ENCODE measurements at places on chromosomes 13 and 19.

DNA sequence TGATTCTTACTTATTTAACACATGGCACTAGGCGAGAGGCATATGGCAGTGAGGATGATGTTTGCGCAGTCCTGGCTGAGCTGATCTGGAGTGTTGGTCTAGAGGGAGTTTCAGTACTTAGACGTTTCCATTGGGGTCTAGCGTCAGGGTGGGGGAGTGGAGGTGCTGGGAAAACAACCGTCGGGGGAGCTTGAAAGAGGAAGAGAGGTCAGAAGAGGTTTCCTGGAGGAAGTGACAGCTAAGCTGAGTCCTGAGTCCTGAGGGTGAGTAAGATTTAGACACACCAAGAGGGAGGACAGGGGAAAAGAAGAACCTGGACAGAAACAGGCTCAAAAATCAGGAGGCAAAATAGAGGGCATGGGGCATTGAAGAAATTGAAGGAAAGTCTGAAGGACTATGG, 81.4 kb downstream of the ALOX5AP start:
- no peak for DNase-seq

DNA sequence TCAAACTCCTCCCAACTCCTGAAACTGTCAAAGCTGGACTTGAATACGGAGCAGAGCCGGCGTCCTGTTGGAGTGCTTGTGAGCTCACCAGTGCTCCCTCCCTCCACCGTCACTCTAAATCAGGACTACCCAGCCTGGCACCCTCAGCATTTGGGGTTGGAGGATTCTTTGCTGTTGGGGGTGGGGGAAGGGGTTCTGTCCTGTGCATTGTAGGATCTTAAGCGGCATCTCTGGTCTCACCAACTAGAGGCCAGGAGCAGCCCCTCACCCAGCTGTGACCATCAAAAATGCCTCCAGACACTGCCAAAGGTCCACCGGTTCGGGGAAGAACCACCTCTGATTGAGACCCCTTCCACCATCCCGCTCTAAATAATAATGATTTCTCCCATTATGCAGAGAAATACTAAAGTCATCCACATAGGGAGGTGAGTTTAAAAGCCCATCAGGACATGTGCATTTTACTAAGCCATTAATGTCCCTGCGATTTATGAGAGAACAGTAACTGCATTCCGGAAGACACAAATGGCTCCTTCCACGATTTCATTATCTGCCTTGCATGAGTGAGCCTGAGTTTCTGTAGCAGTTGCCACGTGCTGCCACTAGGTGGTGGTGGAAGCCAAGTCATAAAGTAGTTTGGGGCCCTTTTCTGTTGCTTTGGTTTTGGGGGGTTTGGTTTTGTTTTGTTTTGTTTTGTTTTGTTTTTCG, 16.1 kb upstream of the USP29 start:
- DNase-seq = peak; percentile 67

- no peak for DNase-seq
Measured at GRCh38 chr13:94660695-94661326, 51.5 kb downstream of the SOX21 start.

- no peak for DNase-seq
Measured at GRCh38 chr19:14337510-14337909, 43.7 kb upstream of the ADGRE5 start.

GRCh38 chr13:66492479-66492878, 737.7 kb downstream of the PCDH9 start:
- DNase-seq = no peak

DNA sequence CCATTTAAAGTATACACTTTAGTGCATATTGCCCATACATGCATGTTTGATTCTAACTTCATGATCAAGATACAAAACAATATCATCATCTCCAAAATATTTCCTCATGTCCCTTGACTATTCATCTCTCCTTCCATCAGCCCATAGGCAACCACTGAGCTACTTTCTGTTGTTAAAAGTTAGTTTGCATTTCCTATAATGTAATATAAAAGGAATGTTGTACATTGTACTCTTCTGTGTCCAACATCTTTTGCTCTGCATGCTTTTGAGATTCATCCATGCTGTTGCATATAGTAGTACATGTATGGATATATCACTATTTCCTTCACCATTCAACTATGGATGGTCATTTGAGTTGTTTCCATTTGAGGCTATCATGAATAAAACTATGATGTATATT, 74.7 kb downstream of the ITGBL1 start:
- DNase-seq = no peak

DNA sequence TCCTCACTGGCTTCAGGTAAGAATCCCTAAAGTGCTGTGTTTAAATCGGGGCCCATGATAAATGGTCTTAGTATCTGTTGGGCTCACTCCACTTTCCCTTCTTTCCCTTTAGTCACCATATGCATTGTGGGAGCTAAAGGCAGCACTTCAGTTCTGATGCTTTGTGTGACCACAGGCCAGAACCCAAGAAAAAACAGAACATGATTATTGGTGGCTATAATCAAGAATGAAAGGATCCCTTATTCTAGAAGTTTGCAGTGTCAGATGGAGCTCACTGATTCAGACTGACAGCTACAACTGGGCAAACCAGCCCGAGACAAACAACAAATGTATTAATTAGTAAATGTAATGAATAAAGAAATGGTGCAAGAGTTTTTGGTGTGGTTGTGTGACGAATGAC, 57.3 kb upstream of the POMP start:
- no peak for DNase-seq

GRCh38 chr13:23060959-23061358, 119.8 kb upstream of the SGCG start:
- DNase-seq = no peak

DNA sequence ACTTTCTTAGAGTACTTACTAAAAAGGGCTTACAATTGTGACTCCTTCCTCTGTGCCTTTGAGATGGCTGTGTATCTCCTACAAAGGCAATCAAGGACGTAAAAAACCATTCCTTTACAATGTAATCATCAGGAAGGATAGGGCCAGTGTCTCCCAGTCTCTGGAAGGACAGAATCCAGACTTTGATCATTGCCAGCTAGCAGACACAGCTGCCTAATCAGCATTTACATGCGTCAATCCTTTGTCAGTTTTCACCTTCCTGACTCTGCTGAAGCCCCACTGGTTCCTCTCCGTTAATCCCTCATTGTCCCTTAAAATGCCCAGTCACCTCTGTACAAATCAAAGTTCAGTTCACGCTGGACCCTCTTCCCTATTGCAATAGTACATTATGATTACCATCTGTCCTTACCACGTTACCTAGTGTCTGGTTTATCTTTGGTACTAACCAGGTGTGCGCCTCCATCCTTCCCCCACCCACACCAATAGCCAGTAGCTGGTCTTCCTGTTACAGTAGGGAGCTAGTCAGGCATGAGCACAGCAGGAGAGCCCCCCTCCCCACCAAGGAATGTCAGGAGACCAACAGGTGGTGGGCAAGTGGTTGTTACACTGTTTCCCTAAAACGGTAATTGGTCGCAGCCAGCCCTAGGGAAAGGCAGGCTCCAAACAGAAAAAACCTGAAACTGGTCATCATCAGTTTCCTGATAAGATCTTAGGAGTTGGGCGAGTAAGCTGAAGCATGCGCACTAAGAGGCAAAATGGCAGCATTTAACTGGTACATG, 49.7 kb downstream of the TGDS start:
- no peak for DNase-seq

DNA sequence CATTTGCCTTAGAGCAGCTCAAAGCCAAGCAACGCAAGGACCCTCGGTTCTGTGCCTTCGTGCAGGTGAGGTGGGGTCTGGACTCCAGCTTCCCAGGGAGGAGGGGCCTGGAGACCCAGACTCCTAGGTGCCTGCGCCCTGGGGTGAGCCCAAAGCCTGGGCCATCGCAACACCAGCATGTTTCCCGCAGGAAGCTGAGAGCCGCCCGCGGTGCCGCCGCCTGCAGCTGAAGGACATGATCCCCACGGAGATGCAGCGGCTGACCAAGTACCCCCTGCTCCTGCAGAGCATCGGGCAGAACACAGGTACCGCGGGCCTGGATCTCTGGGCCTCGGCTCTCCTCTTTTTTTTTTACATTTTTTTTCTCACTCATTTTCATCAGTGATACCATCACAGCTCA, 19.6 kb downstream of the ARHGEF1 start:
- DNase-seq = no peak

DNA sequence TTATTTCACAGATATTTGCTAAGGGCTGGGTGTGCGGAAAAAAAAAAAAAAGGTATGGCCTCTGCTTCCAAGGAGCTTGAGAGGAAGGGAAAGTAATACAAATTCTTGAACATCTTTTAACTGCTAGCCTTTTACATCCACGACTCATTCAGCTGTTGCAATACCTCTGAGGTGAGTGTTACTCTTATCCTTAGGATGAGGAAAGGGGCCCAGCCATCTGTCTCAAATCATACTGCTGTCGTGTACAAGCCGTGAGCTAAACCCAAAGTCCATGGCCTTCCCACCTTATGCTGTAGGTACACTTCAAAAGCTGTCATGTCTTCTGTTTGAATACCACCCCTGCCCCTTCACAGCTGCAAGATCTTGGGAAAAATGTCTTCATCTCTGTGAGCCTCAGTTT, 146.8 kb downstream of the KCNRG start:
- DNase-seq = no peak

DNA sequence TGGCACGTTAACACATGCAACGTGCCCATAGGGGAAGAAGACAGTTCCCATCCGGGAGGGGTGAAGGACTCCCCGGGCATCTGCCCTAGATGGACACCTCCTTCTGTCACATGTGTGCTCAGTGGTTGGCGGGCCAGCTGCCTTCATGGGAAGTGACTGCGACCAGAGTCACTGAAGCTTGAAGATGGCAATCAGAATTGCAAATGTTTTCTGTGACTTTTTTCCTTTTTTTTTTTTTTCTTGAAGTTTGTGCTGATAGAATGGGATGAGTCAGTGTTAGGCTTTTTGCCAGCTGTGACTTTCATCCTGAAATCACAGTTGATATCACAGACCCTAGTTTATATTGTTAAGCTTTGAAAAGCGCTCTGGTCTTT, 109.2 kb upstream of the MCF2L start:
- no peak for DNase-seq

- no peak for DNase-seq
Measured at GRCh38 chr13:71714802-71715375, 152.1 kb downstream of the DACH1 start.

GRCh38 chr19:45739498-45740439, 6.5 kb downstream of the MEIOSIN start:
- DNase-seq = no peak

- no peak for DNase-seq
Measured at GRCh38 chr19:42091742-42092141, 15.8 kb downstream of the ZNF574 start.

GRCh38 chr19:44553478-44554171, 24.1 kb upstream of the CEACAM20 start:
- no peak for DNase-seq

DNA sequence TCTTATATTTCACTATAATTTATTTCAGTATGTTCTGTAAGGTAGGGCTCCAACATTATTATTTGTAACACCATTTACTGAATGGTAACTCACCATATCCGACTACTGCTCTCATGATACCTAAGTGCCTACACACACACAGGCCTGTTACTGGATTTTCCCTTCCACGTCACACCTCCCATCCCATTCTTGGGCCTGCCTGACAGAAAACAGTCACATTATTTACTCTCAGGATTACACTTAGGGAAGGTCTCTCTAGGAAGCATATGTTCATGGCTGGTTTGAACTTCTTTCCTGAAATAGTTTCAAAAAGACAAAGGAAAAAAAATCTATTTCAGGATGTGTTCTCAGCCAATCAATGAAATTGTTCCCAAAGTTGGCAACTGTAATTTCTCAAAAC, 102.3 kb upstream of the DOCK9 start:
- no peak for DNase-seq

DNA sequence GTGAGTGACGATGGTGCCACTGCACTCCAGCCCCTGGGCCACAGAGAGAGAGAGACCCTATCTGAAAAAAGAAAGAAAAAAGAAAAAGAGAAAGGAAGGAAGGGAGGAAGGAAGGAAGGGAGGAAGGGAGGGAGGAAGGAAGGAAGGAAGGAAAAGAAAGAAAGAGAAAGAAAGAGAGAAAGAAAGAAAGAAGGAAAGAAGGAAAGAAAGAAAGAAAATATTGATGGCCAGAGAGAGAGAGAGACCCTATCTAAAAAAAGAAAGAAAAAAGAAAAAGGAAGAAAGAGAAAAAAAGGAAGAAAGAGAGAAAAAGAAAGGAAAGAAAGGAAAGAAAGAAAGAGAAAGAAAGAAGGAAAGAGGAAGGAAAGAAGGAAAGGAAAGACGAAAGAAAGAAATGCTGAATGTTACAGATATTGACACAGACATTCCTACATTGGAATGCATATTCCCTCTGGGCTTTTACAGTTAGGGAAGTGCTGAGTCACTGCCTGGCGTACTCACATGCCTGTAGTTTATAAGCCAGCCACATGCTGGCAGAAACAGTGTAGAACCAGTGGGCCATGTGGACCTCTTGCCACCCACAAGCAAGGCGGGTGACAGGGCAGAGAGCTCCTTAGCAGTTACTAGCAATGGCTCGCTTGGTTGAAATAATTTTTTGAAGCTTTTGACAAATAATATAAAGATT, 34.6 kb upstream of the SLC46A3 start:
- DNase-seq = peak; percentile 58

DNA sequence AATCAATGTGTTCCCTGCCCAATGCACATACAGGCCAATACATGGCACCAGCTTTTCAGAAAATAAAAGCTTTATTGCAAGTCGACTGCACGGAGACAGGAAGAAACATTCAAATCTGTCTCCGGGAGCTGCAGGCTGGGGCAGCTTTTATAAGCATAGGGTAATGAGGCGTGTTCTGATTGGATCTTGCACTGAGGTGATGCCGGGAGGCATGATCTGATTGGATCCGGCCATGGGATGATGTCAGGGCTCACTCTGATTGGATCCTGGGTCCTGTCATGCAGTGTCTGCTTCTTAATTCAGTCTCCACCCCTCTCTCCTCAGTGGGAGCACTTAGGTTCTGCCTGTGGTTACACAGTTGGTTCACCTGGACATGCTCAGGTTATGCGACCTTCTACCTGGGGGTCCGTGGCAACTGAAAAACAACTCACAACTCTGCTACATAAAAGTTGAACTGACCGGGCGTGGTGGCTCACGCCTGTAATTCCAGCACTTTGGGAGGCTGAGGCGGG, 11.8 kb upstream of the FBN3 start:
- no peak for DNase-seq

DNA sequence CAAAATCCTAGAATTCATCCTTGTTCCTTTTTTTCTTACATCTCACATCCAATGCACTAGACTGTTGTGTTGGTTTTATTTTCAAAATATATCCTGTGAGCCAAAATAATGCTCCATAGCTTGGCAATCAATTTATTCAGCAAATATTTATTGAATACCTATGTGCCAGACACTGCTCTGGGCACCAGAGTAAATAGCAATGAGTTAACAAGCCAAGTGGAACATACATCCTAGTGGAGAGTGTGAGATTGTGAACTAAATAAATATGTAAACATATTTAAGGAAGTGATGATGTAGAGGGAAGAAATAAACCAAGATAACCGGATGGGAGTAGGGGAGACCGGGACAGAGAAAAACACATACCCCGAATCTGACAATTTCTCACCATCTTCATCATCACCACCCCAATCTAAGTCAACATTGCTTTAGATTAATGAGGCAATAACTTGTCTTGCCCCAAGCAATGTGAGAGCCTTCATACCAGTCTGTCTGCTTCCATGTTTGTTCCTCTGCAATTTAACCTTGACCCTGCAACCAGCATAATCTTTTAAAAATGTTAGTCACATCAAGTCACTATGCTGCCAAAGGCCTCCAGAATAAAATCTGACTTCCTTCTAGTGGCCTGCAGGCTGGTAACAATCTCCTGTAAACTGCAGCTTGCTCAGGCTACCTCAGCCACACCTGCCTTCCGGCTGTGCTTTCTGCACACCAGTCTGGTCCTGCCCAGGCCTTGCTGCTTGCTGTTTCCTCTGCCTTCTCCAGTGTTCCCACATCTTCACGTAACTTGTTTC, 199.2 kb downstream of the DLEU7 start:
- DNase-seq = no peak

- DNase-seq = no peak
Measured at GRCh38 chr19:6533746-6534418, 3.1 kb downstream of the TNFSF9 start.
